ENCODE measurements at places on chromosomes 7 and 10. TPM values are rescaled to one million over a fixed set of nuclear protein-coding genes. Genes with fewer than 3 reads are reported as not detected.

GRCh38 chr10:59753267-59753666 is at the start of gene MRLN:
TSS of gene MRLN (minus strand) at chr10:59753455.
- no peaks in the 10 kb centered on the region for H3K36me3 ChIP-seq
- no peaks in the 10 kb centered on the region for H3K27me3 ChIP-seq
- no peak for DNase-seq
- no peak within 1 kb of the TSS for H3K4me3 ChIP-seq
- H3K27ac ChIP-seq, result no peak within 1 kb of the TSS
- no peaks in the 10 kb centered on the region for H3K4me1 ChIP-seq

GRCh38 chr7:158743219-158743618 is 38.6 kb upstream of the NCAPG2 start:
- no peak overlapping the region for H3K27ac ChIP-seq
- no peak overlapping the region for H3K4me3 ChIP-seq
- no peaks in the 10 kb centered on the region for H3K27me3 ChIP-seq
- H3K36me3 ChIP-seq, result no peaks in the 10 kb centered on the region
- DNase-seq, result no peak

C7orf57 gene
- not detected for total RNA-seq

SLF2 gene
- 35.9 TPM for total RNA-seq

NPSR1 gene
- total RNA-seq, result not detected

ELN gene
- 3.7 TPM for total RNA-seq

ENTPD1 gene
- total RNA-seq, result not detected

MMRN2 gene
- 5.4 TPM for total RNA-seq

- peaks cover 10% of the 10 kb centered on the region for H3K27me3 ChIP-seq
- H3K4me1 ChIP-seq, result peaks cover 21% of the 10 kb centered on the region
- no peak for DNase-seq
- no peak overlapping the region for H3K27ac ChIP-seq
- H3K36me3 ChIP-seq, result peaks cover 4% of the 10 kb centered on the region
- H3K4me3 ChIP-seq, result no peak overlapping the region
Observed at GRCh38 chr7:158409816-158410330, 177.8 kb downstream of the PTPRN2 start.

DNA sequence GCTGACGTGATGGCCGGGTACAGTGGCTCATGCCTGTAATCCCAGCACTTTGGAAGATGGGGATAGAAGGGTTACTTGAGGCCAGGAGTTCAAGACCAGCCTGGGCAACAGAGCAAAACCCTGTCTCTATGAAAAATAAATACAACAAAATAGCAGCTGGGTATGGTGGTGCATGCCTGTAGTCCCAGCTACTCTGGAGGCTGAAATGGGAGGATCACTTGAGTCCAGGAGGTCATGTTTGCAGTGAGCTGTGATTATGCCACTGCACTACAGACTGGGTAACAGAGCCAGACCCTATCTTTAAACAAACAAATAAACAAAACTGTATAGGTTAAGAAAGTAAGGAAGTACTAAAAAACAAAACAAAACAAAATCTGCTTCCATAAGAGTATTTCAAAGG is 6.2 kb upstream of the CUL2 start:
- no peaks in the 10 kb centered on the region for H3K27me3 ChIP-seq
- no peaks in the 10 kb centered on the region for H3K36me3 ChIP-seq
- no peak for DNase-seq

GRID1 gene
- total RNA-seq, result 8.0 TPM

PRSS2 gene
- not detected for total RNA-seq
